ENCODE measurements at places on chromosomes 3 and 15.

GRCh38 chr3:153349108-153349499, 187.1 kb downstream of the RAP2B start:
- DNase-seq = no peak

DNA sequence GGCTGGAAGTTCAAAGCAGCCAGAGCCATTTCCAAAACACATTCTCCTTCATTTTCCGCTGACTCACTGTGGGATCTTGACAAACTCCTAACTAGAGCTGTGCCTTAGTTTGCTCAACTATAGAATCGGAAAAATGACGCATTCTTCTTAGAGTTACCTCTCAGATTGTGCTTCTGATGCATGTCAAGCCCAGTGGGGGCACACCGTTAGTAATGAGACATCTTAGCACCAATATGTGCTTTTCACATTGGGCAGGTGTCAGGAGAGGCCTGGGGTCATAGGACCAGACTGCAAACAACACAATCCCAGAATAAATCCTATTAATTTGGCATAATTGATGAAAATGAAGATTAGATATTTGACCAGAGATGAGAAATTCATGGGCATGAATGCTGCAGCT, 71.3 kb upstream of the UBE3A start:
- no peak for DNase-seq

DNA sequence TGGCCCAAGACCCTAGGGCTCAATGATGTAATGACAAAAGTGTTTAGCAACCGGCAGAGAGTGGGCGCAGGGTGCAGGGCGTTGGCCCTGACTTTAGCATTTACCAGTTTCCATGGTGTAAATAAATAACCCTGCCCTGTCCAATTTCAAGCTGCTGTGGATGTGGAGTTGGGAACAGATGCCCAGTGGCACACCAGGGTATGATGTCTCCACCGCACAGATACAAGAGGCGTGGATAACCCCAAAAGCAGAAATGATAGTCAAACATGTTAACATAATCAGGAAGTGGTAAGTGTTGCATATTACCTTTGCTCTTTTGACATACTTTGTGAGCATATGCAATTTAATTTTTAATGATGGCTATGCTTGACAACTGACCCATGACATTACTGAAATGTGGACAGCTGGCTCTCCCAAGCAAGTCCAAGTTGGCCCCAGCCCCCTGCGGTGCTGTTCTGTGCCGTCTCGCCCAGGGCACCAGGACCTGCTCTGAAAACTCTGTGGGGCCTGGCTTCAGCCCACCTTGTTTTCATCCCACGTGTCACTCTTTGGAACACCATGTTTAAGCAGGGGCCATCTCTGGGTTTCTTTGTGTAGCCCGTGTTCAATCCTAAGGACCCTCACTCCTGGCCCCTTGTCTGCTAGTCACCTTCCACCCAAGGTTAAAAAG, 10.8 kb upstream of the ANPEP start:
- DNase-seq = no peak

GRCh38 chr15:100729461-100729860, 127.1 kb downstream of the ASB7 start:
- no peak for DNase-seq

Measured in activated CD4-positive, alpha-beta T cell treated with anti-CD3 and anti-CD28 coated beads for 4 hours (primary cell).